ENCODE measurements at places on chromosomes 2 and 18.

GRCh38 chr2:12107939-12108338 is 361.5 kb downstream of the LPIN1 start:
- no peak for DNase-seq

DNA sequence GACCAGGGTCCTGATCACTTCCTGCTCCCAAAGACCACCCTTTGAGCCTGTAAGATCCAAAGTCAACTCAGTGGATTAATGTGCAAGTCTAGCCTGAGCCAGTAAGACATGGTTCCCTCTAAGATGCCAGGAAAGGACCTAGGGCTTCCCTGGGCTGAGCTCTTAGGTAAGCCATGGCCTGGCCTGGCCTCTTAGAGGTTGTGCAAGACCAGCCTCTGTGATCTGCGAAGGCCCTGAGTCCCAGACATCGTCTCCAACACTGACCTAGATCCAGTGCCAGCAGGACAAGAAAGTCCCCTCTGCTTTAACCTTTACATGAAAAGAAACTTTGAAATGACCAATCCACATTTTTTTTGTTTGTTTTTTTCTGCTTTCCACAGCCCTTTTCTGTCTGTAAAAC is 73.6 kb upstream of the CYP1B1 start:
- no peak for DNase-seq

DNA sequence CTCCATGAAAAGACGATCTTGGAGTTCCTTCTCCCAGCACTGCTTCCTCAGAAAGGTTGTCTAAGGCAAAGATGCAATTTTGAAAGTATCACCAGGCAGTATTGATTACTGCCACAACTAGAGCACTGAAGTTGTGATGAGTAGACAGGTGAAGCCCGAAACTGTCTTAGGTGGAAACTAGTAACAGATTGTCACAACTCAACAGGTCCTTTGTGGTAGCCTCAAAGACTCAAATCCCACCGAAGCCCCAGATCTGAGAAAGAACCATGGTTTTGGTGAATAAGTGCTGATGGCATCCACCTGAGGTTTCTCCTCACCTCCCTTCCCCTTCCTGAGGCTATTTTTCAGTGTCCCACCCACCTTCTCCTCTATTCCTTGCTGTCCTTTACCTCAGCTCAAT is 248.0 kb downstream of the DSEL start:
- no peak for DNase-seq

GRCh38 chr18:50092245-50092805 is 102.6 kb downstream of the MYO5B start:
- no peak for DNase-seq

DNA sequence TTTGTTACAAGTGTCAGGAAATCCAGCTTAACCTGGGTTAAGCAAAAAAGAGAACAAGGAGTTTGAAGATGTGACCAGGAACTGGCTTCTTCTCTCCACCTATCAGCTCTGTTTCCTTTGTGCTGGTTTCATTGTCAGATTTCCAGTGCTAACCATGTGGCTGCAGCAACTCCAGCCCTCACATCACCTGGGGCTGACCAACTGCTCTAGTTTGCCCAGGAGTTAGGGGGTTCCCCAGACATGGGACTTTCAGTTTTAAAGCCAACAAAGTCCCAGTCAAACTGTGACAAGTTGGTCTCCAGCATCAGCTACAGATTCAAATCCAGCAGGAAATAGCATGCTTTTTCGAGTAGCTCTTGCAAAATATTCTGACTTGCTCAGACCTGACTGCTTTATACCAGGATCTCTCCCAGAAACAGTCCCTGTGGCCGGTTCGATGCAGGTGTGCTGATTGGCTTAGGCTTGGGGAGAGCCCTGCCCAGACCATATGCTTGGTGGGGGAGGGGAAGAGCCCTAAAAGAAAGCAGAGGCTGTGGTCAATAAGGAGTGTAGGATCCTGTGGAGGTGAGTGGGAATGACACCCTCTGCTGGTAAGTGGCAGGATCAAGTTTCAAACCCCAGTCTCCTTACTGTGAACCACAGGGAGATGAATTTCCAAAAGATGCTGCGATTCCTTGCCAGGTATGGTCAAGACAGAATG is 49.5 kb downstream of the KCNE4 start:
- no peak for DNase-seq

GRCh38 chr2:221112744-221113143 is 459.4 kb downstream of the EPHA4 start:
- no peak for DNase-seq

DNA sequence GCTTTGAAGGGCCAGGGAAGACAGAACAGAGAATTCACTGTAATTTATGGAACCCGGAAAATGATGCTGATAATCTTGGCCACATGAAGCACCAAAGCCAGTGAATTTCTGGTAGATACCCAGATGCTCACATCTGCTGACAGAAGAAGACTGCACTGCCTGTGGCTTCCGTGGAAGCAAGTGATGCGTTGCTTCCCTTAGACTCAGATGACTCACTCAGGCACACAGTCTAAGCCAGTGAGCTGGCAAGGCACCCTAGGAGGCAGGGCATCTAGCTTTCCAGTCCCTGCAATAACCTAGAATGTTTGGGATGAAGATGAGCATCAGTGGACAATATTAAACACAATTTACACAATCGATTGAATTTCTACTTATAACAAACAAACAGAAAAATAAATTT is 284.7 kb downstream of the CMPK2 start:
- DNase-seq: no peak

- DNase-seq: no peak
These were observed 7.3 kb downstream of the TET3 start for GRCh38 chr2:73992036-73992435.

DNA sequence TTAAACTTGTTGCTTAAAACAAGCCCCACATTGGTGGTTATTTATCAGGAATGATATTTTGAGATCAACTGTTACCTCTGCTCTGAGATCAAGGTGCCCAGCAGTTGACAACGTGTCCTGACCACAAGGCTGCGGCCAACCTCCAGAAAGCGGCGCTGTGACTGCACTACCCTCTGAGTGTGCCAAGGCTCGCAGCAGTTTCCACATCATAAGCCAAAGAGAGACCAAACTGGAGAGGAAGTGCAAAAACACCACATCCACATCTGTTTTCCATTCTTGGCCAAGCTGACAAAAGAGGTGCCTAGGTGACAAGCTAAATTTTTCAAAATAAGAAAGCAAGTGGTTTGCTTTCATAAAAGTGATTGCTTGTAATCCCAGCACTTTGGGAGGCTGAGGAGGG is 410.8 kb upstream of the POU3F3 start:
- DNase-seq: no peak

DNA sequence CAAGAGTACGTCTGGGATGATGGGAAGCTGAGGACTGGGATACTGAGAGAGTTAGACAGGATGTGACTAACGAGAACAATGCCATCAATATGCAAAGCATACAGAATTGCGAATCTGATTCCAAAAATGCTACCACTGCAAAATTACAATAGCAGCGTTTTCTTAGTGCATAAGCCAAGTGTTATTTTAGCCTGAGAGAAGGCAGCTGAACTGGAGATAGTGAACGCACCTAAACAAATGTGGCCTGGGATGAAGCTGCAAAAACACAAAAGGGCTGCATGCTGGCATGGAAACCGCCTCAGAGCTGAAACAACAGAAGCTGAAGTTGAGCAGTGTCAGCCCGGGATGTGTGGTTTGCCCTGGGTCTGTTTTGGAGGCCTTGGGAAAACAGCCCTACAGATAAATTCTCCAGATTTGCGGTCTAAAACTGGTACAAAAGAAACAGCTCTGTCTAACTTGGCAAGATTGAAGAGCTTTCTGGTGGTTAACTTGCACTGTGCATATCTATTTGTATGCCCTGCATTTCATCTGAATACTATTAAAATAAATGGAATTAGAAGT is 45.5 kb downstream of the LYPD6 start:
- no peak for DNase-seq

- no peak for DNase-seq
These were observed 6.0 kb downstream of the HOXD3 start for GRCh38 chr2:176162911-176163671.

GRCh38 chr2:63001576-63001975 is 49.1 kb upstream of the OTX1 start:
- no peak for DNase-seq

DNA sequence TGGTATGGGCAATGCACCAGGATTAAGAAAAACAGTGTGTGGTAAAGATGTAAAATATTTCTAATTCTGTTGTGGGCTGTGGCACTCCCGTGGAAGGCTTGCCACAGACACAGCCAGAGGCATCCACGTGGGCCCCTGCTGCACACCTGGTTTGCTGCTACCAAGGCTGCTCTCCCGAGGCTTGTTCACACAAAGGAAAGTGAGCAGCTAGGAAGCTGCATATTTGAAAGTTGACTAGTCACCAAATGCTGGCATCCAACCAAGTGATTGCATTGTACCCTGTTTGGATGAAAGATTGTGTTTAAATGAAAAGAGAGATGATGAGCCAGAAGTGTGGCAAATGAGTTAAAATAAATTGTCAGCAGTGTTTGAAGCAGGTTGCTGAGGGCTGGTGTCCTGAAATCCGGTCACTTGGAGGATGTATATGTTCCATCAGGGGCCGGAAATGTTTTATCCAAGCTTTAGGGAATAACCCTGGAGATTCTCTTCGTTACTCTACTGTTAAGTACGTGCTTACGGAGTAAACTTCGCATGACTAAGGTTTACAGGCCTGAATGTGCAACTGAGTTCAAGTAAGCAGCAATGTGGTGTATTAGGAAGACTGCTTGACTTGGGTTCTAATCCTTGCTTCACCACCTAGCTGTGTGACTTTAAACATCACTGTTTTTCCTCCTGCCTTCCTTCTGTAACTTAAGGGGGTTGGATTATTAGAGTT is 86.1 kb downstream of the MSH2 start:
- no peak for DNase-seq

Data from activated T-helper 1 cell treated with anti-CD3 and anti-CD28 coated beads, Interleukin-2, amount 50 U/mL, for 16 hours (primary cell).